ENCODE measurements at places on chromosomes 4 and X.

GRCh38 chr4:131251321-131251720 is 1897.8 kb upstream of the PCDH10 start:
- DNase-seq, result no peak

DNA sequence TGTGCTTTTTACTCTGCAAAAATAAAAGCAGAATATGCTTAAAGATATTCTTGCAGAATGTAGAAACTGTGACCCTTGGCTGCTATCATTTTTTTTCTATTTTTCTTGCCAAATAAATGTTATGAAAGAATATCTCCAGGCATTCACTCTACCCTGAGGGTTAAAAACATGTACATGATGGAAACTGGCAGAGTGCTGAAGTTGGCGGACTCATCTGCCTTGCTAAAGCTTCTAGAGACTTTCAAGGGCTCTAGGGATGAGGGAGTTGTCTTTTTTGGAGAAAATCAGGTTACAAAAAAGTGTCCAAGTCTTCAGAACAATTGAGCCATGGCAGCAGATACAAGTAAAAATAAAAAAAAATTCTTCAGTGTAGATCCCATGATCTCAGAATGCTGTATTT is 40.5 kb upstream of the NRK start:
- no peak for DNase-seq

DNA sequence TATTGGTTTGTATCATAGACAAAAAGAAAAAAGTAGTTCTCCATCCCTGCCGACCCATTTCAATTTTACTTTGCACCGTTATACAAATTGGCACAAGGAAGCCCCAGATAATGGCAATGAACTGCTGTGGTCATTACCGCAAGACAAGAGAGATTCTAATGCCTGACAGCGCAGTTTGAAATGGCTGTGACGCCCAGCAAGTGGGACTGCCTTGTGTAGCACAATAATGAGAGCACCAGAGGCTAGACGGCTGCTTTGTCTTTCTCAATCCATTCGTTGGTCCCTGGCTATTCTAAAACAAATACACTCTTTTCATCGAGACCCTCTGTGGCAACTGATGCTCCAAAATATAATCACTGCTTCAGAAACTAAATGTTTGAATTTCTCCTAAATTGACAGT is 192.4 kb upstream of the NEIL3 start:
- DNase-seq, result no peak

- no peak for DNase-seq
Observed at GRCh38 chr4:177057186-177057585, 252.5 kb upstream of the NEIL3 start.

DNA sequence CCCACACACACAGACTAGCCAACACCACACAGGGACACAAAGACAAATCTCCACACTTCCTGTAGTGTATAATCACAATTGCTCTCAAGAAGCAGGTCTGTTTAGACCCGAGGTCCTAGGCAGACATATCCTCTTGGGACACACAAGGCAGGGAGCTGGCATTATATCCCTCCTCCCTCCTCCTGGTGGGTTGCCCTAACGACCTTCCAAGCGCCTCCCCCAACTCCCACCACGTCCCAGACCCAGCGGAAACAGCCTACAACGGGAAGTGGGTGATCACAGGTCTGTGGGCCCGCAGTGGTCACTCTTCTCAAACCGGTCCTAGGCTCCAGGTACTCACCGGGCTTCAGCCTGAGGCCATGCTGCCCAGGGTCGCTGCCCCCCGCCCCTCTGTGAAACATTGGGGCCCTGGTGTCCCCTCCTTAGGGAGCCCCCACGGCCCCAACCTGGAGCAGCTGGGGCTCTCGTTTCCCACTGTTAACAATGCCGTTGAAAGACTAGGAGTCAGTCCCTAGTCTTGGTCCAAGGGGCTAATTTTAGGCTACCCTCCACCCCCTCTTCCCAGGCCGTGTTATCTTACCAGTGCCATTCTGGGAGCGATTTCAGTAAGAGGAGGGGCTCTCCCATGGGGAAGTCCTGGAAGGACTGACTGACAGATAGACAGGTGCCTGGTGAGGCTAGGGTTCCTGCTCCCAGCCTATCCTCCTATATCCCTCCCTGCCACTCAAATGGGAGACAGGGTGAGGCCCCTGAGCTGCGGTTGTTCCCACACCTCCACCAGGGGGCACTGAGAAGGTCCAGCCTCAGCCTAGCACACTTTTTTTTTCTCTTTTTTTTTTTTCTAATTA is at the start of gene ASB12:
Gene ASB12, minus strand, starts transcription at position 485 of the 848 bp plus-strand sequence. CDS start 4,957 bp downstream, outside the sequence.
- DNase-seq, result no peak

GRCh38 chr4:112156553-112156952 is 11.3 kb downstream of the FAM241A start:
- no peak for DNase-seq

GRCh38 chrX:71420686-71421085 is 54.5 kb downstream of the TAF1 start:
- DNase-seq, result no peak

DNA sequence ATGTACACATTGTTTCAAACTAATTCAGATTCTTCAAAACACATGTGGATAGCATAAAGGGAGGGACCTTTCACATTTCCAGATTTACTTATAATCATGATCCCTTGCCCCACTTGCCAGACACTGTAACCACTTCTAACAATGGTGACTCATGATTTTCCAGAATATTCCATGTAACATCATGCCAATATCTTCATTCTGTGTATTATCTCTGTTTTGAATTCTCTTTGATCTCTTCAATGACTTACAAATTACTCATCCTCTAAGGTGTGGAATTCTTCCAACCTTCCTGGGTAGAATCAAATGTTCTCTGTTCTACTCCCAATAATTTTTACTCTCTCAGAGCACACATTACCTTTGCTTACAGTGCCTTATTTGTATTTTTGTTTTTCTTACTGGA is 517.1 kb downstream of the PCDH7 start:
- DNase-seq, result no peak

DNA sequence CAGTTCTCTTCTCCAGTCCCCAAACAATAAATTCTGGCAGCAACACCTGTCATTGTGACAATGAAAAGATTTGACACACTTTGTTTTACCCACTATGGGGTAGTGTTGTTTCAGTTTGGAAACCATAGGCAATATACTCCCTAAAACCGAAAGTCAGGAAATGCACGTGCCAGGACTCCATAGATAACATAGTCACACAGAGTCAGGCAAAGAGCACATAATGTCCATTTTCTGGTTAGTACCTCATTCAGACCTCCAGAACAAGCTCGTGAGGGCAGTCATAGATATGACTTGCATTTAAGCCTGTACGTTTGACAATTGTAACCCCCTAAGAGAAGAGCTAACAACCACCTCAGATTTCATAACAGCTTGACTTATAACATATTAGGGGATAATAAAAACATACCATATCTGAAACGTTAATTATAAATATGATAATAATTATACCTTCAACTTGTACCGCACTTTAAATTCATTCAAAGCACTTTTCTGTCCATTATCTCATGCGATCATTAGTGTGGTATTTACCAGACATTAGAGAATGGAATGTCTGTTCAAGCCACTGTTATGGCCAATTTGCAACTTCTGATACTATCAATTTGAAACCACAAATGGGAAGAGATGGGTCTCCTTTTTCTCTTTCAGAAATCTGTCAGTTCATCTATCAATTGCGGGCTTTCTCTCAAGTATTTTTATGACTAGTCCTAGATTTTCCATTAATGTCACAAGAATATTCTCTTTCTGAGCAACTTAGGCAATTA is 147.4 kb downstream of the LDB2 start:
- DNase-seq, result no peak

DNA sequence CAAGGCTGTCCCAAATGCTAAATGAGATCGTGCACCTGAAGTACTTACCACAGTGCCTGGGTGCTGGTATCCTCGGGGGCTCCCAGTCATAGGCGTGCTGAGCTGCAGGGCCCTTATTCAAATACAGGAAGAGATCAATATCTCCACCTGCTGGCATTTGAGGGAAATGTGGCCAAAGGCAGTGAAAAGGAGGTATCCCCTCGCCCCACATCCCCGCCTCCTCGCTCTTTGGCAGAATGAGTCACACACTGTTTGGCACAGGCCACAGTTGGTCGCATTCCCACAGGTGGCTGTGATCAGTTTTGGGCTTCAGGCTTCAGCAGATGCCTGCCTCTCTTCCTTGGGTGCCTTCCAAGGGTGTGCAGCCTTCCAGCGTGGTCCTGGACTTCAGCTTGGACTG is 28.4 kb downstream of the ZNF185 start:
- DNase-seq, result peak; percentile 46

GRCh38 chrX:126027229-126027628 is 138.9 kb downstream of the DCAF12L2 start:
- DNase-seq, result no peak

DNA sequence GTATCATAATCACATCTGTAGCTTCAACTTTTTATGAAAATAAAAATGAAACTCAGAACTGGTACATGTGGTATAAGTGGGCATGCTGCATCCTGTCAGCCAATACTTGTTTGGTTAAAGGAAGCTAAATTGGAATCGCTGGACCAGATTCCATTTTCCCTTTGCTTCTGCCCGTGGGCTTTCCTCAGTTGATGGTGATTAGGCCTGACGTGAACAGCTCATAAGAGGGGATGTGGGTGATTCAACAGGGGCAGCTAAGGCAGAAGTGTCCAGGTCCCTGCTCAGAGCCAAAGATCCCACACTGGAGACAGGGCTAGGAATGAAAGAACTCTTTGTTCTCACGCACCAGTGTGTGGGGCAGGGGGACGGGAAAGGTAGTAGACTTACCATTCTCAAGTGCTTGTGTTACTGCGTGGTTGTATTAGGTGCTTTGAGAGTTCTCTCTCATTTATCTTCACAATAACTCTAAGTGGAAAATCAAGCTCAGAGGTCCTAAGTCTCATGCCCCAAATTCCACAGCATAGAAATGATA is 63.2 kb upstream of the GUCY1A1 start:
- DNase-seq, result no peak

- DNase-seq, result no peak
Observed at GRCh38 chr4:122163767-122164166, 11.6 kb downstream of the BLTP1 start.

DNA sequence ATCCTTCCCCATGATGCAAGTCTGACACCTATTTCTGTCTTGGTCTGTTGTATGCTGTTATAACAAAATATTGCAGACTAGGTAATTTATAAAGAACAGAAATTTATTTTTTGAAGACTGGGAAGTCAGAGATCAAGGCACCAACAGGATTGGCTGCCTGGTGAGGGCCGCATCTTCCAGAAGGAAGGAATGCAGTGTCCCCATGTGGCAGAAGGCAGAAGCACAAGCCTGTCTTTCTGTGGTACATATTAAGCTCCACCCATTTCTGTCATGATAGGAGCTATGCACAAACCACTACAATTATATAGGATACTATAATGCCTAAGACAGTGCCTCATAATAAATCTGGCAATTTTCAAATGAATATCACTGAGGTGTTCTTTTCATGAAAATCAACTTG is 502.3 kb upstream of the DIAPH2 start:
- DNase-seq, result peak; percentile 33

DNA sequence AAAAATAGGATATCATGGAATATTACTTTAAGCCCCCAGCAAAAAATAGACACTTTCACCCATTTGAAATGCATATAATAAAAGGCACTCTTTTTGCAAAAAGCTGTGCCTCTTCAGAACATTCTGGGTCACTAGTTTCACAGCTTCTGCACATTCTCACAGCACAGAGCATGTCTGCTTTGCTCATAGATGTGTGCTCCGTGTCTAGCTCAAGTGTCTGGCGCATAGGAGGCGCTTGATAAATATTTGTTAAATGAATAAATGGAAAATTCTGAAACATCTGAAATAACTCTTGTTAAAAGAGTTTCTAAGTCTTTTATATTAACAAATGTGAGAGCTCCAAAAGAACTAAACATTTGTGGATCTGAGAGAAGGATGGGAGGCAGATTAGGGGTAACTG is 275.2 kb downstream of the PTTG2 start:
- DNase-seq, result no peak

GRCh38 chrX:37644381-37645305 is 40.9 kb upstream of the XK start:
- DNase-seq, result no peak

GRCh38 chr4:154616731-154617130 is 4.3 kb upstream of the FGG start:
- no peak for DNase-seq

DNA sequence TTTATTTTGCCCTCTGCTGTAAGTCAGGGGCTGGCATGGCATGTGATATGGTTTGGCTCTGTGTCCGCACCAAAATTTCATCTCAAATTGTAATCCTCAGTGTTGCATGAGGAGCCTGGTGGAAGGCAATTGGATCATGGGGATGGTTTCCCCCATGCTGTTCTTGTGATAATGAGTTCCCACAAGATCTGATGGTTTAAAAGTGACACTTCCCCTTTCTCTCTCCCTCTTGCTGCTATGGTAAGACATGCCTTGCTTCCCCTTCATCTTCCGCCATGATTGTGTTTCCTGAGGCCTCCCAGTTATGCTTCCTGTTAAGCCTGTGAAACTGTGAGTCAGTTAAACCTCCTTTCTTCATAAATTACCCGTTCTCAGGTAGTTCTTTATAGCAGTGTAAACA is 72.0 kb upstream of the MSX1 start:
- no peak for DNase-seq

GRCh38 chr4:177596035-177596434 is 153.8 kb upstream of the AGA start:
- DNase-seq, result no peak

GRCh38 chr4:129264008-129264657 is 168.2 kb downstream of the C4orf33 start:
- DNase-seq, result no peak

DNA sequence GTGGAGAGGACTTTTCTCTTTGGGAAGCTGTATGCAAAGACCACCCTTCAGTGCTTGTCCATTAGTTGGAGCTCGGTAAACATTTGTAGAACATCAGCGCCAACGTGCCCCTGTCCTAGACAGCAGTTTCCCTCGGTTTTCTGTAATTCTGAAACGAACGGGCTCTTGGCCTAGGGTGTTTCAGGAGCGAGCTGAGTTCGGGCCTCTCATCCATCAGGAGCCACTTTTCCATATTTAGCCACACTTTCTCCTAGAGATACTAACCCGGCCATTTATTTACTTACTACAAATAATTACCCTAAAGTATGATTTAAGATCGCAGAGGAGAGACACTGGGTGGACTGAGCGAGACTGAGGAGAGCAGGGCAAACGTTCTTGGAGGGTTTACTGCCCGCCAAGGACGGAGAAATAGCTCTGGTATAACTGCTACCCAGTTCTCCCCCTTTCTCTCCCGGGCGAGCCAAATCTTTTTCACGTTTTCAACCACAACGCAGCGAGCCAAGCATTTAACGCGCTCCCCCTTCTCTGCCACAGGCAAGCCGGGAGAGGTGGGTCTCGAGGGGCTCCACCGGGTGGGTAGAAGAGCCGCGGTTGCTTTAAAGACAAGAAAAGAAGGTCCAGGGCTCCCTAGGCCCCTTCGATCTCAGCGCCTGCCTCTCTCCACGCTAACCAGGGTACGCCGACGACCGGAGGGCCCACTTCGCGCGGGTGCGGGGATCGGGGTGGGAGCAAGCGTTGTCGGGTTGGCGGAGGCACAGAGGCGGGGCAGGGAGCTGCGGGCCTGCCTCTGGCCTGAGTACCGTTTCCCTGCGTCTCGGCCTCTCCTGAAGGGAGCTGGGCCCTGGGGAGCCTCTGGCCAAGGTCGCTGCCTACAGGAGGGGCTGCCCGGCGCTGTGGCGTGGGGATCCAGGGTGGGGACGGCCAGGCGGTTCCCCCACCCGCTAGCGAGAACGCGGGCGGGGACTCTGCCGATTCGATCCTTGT is 10.8 kb upstream of the PITX2 start:
- DNase-seq, result peak; percentile 48

Data from nephron progenitor cell (in vitro differentiated cells).